ENCODE measurements at places on chromosomes 7 and 10.

DNA sequence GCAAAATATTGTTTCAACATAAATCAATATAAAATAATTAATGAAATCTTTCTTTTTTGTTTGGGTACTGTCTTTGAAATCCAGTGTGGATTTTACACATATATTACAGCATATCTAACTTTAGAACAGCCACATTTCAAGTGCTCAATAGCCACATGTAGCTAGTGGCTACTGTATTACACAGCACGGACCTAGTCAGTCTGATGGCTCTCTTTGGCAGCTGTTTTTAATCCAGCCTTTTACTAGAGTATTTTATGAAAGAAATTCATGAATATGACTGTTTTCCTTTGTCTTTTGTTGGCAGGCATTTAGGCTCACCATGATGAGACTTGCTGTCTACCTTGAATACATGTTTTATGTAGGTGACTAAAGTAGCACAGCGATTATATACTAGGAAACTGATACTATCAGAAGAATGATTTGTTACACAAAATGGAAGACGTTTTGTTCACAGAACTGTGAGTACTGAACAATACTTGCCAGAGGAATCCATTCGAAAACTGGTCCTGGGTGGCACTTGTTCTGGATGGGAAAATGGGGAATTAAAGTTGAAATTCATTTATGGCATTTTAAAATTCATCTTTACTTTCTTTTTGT is 386.7 kb downstream of the PHTF2 start:
- DNase-seq: no peak

DNA sequence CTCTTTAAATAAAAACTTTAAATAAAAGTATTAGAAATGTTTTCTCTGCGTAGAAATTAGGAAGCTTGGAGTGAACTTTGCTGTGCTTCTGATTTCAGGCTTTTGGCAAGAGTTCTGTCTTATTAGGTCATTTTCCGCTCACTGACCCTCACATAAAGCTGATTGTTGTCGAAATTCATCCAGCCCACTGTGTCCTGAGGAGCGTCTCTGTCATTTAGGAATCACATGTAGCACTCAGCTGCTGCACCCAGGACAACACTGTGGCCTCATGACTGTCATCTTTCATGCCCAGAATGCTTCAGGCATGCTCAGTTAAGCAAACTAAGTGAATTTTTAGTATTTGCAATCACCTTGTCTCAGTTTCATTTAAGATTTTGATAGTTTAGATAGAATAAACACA is 57.8 kb upstream of the MSRB2 start:
- DNase-seq: no peak

DNA sequence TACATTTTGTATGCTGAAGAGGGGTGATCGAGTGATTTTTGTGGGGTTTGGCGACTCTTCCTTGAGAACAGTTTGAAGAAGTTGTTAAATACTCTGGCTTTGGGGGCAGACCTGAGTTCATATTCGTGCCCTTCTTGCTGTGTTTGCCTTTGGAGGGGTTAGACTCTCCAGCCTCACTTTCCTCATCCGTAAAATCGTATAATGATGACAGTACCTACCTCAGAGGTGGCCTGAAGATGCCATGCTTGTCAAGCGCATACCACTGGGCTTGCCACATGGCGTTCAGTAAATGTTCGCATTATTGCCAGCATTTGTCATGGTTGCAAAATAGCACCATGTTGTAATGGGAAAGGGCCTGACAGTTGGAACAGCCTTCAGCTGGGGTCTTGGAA is 1.3 kb downstream of the STK17A start:
- no peak for DNase-seq

DNA sequence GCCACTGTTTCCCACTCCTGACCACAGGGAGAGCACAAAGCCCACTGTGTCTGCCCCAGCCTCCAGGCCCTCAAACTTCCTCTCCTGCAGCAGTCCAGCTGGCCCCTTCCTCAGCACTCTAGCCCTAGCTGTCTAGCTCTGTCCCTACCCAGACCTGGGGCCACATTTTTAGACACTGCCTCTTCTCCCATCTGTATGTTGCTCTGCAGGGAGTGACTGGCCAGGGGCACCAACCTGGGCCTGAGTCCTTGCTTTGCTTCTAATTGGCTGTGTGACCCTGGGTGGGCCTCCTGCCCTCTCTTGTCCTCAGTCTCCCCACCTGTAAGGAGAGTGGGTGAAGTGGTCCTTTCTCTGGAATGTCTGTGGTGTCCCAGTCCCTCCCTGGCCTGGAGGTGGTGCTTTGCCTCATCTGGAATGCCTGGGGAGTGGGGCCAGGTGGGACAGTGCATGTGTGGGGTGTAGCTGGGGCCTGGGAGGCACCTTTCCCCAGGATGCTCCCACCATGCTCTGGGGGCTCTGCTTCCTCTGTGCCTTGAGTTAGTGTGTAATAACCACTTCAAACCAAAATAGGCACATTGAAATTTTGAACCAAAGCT is 25.1 kb downstream of the AQP1 start:
- DNase-seq: no peak

GRCh38 chr10:70302292-70302691 is 18.5 kb upstream of the NPFFR1 start:
- no peak for DNase-seq

DNA sequence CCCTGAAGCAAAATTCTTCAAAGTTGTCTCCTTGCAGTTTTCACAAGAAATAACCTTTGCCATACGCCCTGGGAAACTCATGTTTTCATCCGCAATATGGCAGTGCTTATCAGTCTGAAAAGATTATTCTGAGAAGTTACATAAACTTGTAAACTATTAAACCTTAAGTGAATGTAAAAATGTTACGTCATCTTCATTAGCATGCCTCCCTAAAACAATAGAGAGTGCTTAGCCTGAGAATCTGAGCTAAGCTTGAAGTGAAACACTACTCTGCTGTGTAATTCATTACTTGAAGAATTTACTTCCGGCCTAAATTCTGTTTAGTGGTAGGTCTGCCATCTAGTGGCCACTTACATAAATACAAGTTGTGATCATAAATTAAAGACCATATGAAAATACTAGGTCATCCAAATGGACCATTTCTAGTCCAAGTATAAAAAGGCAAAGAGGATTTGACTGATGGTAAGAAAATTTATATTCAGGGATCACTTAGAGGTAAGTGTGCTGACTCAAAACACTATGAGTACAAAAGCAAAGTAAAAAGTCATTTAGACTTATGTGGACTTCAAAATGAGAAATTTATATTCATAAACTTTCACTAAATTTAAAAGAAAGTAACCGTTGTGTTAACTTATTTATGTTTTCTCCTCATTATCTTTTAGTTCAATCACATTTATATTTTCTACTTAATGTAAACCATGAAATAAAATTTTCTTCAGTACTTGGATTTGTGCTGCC is 745.1 kb upstream of the LRRTM3 start:
- DNase-seq: no peak

GRCh38 chr7:42574685-42575084 is 337.2 kb downstream of the C7orf25 start:
- DNase-seq: no peak

DNA sequence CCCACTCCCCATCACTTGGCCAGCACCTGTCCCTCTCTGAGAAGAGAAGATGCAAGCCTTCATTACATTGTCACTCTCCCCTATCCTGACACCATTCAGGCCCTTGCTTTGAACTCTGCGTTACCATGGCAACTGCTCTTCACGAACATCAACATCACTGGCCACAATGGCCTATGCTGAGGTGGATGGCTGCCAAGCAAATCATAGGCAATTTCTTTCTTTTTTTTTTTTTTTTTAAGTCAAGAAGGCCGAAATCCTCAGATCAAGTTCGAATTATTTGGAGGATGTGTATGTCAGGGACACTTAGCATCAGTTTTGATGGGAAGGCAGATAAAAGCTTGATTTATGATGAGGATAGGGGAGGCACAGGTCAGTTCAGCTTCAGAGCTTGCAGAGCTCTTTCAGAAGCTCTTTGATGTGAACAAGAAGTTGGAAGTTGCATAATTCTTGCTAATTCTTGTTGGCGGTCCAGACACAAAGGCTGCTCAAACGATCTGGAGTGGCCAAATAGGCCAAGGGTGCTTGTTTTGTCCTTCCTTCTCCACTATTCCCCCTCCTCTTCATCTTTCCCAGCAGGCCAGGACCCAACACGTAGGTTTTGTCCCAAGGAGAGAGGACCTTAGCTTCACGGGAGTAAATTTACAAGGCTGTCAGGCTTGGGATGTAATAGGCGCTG is 179.9 kb upstream of the NPVF start:
- DNase-seq: no peak

DNA sequence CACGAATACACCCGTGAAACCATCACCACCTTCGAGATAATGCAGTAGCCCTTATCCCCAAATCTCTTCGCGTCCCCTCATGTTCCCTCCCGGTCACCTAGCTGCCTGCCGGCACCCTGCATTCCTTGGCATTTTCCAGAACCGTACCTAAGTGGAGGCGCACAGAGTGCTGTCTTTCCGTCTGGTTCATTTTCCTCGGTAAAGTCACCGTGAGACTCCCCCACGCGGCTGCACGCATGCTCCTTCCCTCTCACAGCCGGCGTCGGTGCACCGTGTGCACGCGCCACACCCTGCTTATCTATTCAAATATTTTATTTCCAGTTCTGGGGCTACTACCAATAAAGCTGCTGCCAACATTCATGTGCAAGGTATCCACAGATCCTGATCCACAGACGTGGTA is 65.5 kb upstream of the NKX6-2 start:
- no peak for DNase-seq

GRCh38 chr10:14820010-14820774 is 17.6 kb downstream of the CDNF start:
- DNase-seq: no peak

DNA sequence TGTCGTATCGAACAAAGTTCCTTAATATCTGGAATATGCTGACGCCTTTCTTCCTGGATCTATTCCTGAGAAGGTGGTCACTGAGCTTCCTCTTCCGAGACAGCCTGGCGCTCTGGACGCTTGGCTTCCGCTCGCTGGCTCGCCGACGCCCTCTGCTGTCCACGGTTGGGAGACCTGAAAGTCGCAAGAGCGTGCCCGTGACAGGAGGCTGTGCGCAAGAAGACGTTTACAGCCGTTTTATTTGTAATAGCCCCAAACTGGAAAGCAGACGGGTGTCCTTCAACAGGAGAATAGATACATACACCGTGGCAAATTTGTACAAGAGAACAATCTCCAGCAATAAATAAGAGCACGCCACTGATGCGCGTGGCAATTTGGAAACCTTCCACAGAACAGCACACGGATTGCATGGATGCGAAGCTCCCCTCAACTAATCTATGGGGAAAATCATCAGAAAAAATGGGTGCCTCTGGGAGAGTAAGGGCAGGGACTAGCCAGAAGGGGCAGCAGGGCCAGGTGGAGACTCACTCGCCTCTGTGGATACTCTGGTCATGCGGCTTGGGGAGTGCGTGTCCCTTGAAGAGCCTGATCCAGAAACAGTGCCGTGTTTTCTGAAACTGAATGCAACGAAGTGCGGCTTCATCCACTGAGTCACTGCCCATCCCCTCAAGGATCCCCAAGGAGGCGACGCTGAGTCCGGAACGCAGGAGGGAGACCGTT is 41.5 kb upstream of the BNIP3 start:
- no peak for DNase-seq

GRCh38 chr7:156703773-156704482 is 63.4 kb downstream of the RNF32 start:
- DNase-seq: no peak

DNA sequence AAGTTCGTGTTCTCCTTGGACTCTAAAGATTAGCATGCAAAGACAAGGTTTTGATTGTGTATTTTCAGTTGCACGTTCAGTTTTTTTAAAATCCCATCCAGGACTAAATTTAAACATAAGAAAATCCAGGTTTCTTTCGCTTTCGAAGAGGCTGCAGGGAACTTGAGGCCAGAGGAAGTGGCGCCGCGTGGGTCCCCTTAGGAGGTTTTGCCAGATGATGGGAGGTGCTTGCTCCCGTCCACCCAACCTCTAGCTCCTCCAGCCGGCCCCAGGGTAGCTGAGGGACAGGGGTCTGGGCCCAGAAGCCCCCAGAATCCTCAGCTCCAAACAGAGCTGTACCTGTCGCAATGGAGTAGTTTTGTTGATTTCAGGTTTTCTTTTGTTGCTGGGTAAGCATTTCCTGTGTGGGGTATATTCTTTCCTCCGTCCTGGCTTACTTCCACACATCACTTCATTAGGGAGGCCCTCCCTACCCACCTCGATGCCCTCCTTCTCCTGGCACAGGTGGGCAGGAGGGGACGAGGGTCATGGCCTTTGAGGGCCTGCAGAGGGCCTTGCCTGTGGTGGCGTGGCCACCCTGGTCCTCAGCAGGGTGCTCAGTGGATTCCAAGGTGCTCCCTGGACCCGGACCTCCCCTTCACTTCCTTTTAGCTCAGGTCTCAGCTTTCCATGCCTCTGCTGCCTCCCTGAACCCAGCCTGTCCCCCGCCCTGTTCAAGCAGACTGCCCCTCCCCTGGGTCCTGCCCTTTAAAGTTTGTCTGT is 32.6 kb downstream of the LHPP start:
- DNase-seq: no peak

DNA sequence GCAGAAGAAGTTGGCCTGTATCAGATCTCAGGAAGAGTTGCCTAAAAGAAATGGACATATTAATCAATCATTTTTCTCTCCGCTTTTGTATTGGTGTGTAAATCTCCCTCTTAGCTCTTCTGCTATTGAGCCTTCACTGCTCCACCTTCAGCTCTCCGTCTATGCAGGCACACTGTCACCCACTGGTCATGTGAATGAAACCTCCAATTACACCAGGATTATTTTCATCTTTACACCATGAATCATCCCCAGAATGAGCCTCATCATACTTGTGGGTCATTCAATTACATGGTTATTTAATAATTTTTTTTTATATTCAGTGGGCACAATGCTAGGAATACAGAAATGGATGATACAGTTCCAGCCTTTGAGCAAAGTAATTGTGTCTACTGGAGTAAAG is 92.6 kb downstream of the LRRC4 start:
- DNase-seq: no peak

Data from NCI-H187 treated with DMSO at 0.1 percent for 48 hours (cell line).